ENCODE measurements at places on chromosomes 5 and 9.

- no peak for DNase-seq
Observed at GRCh38 chr9:94801681-94802080, 75.2 kb downstream of the AOPEP start.

DNA sequence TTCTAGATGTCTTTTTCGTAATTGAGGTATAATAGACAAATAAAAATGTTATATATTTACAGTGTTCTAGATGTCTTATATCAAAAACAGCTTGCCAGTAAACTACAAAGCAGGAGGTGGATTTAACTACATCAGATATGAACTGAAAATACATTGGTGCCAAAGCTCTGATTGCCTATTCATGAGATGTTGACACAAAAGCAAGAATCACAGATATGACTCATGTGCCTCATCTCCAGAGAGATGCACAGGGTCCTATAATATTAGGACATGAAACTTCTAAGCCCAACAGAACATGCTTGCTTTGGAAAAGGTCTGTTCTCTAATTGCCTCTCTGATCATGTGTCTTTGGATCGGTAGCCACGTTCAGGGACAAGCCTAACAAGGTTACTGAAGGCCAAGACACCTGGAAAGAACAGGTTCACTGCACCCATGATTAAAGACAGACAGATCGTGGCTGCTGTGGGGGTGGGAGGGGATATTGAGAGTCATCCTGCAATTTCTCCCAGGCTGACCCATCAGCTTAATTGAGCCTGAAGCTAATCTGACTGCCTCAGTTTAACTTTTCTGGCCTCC lies 16.8 kb downstream of the ABCA1 start:
- no peak for DNase-seq

DNA sequence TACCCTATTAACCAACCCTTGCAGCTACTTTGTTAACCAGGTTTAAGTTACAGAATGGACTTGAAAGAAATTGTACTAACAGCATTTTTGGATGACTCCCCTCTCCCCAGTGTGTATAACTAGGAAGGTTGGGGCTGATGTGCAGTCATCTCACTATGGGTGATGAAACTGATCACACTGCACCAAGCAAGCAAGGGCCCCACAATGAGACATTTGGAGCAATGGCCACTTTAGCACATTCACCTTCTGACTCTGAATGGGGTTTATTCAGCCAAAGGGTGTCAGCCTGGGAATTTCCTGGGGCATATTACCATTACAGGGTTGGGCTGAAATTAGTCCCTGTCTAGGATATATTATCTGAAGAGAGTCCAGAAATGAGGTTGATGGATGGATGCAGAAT lies 18.7 kb upstream of the CYFIP2 start:
- no peak for DNase-seq

- no peak for DNase-seq
Observed at GRCh38 chr5:97550818-97551217, 367.8 kb upstream of the RIOK2 start.

DNA sequence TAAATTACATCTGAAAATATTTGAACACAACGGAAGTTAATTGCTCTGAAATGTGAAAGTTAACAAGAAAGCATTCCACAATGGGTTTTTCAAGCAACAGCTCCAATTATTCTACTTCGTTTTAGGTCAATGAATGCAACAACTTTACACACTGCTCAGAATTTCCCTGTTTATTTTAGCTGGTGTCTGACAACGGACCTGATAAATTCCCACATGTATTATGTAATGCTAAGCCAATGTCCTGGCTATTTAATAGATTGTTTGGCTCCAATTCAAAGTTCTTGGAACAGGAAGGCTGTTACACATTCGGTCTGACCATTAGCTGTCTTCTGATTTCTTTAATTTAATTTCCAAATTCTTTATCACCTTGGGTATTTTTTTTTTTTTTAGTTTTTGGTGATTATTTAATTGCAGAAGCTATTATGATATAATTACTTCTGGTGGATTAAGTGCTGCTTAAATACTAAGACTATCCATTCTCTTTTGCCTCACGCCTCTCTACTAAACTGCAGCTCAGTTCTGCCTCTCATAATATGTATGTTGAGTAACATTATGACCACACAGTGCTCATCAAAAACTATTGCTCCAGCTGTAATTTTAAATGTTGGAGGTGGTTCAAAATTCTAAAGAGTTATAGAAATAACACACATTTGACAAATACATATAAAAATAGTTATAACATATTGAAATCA lies 57.9 kb downstream of the MEF2C start:
- DNase-seq: no peak
